GM04504 (cell line): ENCODE measurements at places on chromosomes 3 and 15.

DNA sequence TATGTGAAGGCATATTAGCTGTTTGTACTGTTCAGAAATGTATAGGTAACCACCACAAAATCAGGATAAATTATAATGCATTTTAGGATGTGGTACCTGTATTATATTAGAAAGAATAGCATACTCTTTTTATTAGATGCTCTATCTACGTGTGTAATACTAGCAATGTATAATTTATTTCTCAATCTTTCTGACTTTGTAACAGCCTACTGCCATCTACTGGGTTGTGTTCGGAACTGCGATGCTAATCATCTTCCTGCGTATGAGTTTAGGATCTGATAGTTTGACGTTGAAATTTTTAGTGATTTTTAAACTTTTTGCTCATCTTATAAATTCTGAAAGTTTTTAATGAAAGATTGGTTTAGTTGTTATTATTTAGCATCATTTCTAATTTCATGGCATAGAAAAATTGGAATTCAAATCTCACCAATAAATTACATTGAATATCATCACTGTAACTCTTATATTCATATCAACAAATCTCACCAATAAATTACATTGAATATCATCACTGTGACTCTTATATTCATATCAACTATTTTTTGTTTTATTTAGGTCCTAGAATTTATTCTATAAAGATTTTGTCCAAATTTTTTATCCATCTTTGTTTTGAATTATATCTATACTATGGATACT lies 322.7 kb upstream of the ZNF717 start:
- no peak for DNase-seq

DNA sequence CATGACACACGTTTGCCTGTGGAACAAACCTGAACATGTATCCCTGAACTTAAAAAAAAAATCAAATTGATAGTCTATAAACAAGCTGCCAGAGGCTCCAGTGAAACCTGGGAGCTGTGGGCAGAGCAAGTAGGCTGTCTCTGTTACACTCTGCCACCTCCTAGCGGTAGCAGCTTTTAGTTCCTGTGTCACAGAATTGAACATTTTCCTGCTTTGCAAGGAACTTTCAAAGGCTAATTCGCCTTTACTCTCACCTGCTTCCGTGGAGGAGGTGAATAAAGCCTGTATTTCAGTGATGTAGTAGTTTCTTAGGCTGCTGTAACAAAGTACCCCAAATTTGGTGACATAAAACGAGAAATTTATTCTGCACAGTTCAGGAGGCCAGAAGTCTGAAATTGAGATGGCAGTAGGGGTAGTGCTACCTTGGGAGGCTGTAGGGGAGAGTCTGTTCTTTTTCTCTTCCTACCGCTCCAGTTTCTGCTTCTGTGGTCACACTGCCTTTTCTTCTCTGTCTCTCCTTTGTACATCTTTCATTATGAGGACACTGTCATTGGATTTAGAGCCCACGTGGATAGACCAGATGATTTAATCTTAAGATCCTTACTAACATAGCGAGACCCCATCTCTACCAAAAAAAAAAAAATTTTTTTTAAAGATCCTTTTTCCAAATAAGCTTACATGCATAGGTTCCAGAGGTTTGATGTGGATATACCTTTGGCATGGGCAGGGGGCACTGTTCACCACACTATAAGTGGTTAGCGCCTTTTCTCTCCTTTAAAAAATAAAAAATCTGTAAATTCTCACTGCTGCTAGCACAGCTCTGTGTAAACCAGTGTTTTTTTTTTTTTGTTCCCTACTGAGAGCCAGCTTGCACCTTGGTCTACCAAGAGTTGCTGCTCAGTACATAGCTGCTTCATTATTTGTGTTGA lies 25.3 kb downstream of the FBXO22 start:
- DNase-seq: no peak

DNA sequence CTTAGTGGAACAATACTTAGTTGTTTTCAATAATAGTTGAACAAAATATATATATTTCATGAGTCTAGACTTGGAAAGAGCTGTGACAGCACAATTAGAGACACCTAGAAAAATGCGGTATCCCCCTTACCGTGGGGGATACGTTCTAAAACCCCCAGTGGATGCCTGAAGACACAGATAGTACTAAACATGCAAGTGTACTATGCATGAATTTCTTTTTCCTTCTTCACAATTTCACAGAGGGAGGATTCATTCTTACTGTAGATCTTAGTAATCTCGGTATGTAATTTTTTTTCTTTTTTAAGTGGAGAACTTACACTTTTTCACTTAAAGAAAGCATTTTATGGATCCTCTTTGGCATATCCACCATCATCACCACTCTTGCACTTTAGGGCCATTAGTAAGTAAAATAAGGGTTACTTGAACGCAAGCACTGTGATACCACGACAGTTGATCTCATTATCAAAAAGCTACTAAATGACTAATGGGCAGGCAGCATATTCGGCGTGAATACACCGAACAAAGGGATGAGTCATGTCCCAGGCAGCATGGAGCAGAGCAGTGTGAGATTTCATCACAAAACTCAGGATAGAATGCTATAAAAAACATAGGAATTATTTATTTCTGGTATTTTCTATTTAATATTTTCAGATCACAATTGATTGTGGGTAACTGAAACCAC lies 72.3 kb upstream of the ZNF280D start:
- DNase-seq: peak; percentile 56

- peak; percentile 13 for DNase-seq
Observed at GRCh38 chr3:72633121-72633520, 215.1 kb downstream of the SHQ1 start.

GRCh38 chr15:67178569-67179210 lies 75.8 kb downstream of the AAGAB start:
- DNase-seq: peak; percentile 91

DNA sequence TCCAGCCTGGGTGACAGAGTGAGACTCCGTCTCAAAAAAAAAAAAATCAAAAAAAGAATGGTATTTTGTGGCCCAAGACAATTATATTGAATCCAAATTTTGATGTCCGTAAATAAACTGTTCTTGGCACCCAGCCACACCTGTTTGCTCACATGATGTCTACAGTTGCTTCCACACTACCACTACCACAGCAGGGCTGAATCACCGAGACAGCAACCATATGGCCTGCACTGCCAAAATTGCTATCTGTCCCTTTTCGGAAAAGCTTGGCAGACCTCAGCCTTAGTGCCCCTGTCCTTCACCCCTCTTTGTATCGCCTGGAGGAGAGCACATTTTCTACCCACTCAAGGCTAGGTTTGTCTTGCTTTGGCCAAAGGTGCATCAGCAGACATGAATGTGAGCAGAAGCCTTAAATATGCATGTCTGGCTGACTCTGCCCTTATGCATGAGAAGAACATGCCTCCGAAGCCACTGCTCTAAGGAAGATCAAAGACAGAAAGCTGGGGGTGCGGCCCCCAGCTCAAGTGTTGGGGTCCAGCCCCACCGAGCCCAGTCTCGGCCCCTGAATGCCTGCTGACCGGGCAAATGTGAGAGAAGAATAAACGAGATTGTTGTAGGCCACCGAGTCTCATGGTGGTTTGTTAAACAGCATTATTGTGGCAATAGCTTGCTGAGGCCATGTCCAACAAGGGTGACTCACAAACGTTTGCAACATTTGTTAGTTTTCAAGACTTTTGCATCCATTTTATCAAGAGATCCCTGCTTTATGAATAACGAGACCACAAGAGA lies 108.1 kb downstream of the TPRA1 start:
- no peak for DNase-seq

- no peak for DNase-seq
Observed at GRCh38 chr3:131261104-131261503, 120.5 kb upstream of the NUDT16 start.

- DNase-seq: no peak
Observed at GRCh38 chr15:63156086-63156710, 1.1 kb downstream of the RPS27L start.

GRCh38 chr15:72722071-72722696 lies 36.2 kb downstream of the BBS4 start:
- peak; percentile 39 for DNase-seq

GRCh38 chr15:64144565-64145281 lies 6.8 kb upstream of the SNX22 start:
- no peak for DNase-seq

GRCh38 chr3:106229495-106230278 lies 360.9 kb upstream of the CBLB start:
- DNase-seq: no peak

GRCh38 chr15:47299846-47300434 lies 417.4 kb upstream of the SEMA6D start:
- no peak for DNase-seq

DNA sequence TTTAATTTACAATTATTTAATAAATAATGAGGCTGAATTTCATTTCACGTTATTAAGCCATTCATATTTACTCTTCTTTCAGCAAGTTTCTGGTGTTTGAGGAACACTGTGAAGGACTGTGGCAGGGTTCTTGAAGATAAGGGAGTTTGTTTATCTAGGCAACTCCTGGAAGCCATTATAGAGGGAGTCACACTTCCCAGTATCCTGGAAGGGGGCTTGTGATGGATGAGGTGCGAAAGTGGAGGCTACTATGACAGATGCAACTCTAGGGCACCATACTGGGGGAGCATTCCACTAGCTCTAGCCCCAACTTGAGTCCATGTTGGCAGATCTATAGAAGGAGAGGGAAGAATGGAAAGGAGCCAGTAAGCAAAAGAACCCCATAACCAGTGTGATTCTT lies 14.4 kb downstream of the CNOT10 start:
- no peak for DNase-seq

GRCh38 chr3:62335196-62335595 lies 38.2 kb downstream of the FEZF2 start:
- no peak for DNase-seq

DNA sequence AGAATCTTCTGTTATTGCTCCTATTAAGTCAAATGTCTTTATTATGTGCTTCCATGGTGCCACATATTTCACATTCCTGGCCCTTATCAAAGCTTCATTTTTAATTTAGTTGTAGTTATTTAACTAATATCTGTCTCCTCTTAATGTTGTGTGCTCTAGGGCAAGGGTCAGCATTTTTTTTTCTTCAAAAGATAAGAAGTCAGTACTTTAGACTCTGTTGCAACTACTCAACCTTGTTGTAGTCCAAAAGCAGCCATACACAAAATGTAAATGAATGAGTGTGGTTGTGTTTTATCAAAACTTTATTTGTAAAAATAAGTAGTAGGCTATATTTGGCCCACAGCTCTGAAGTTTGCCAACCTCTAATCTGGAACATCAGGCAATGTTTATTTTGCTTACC lies 394.7 kb upstream of the CBLB start:
- no peak for DNase-seq

- no peak for DNase-seq
Observed at GRCh38 chr15:48630245-48630644, 15.3 kb downstream of the FBN1 start.

DNA sequence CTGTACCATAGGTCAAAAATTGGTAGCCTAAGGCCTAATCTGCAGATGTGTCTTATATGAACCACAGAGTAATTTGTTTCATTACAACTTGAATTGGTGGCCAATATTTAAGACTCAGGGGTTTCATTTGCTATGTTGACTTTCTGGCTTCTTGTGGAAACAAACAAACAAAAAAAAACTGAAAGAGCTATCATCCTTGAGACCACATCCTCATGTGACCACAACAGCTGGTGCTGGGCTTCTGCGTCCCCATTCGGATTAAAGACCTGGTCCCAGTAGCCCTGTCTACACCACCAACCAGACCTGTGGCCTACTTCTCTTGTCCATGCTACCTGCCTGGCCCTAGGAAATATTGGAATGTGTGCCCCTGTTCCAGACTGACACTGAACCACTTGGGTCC lies 61.7 kb downstream of the STRIT1 start:
- no peak for DNase-seq

DNA sequence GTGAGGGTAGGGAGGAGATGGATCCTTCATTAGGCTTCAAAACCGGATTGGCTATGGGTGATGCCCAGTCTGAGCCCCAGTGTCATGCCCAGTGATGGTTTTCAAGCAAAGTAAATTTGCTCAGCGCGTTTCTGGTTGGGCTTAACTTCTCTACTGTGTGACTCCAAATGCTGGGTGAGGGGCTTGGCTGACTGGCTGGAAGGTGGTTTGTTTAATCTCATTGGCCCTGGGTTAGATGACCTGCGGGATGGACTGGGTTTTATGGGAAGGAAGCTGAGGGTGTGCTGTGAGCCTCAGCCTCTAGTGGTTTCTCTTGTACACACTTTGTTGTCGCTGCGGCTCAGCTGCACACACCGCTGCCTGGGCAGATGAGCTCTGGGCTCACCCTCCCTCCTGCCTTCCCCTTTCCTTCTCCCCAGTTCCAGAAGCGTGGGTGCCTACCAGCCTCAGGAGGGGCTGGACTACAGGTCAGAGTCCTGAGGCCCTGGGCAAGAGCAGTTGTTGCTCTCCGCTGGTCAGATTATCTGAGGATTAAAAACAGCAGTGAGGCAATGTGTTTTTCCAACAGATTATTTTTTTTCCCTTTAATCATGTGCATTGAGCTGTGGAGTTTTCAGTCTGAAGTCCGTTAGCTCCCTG lies 18.6 kb downstream of the PDIA5 start:
- DNase-seq: no peak

GRCh38 chr3:71039332-71039731 lies 544.2 kb downstream of the FOXP1 start:
- no peak for DNase-seq

- DNase-seq: no peak
Observed at GRCh38 chr3:162517110-162517509, 1020.5 kb downstream of the OTOL1 start.
